Activated CD4-positive, alpha-beta T cell treated with anti-CD3 and anti-CD28 coated beads, Interleukin-2, amount 10 ng/mL, durations not matched to agents 7 days and 5 days (primary cell): ENCODE measurements at places on chromosomes 13 and 19. TPM values are rescaled to one million over a fixed set of nuclear protein-coding genes. Genes with fewer than 3 reads are reported as not detected.
A peak's percentile ranks its signal among the peaks of the same experiment; 100 is the strongest.

GRCh38 chr13:26048741-26049140 is 3.1 kb downstream of the SHISA2 start:
- DNase-seq: no peak
- no peak overlapping the region for H3K4me3 ChIP-seq
- peaks cover 28% of the 10 kb centered on the region for H3K4me1 ChIP-seq
- peaks cover 43% of the 10 kb centered on the region for H3K27me3 ChIP-seq
- H3K36me3 ChIP-seq: no peaks in the 10 kb centered on the region

- H3K27me3 ChIP-seq: no peaks in the 10 kb centered on the region
- H3K4me1 ChIP-seq: peaks cover 51% of the 10 kb centered on the region
- no peak for DNase-seq
These were observed 46.1 kb upstream of the MAP3K10 start for GRCh38 chr19:40144947-40145748.

GRCh38 chr19:19817357-19817756 is 4.2 kb downstream of the ZNF506 start:
- peak; percentile 52 for DNase-seq
- H3K27me3 ChIP-seq: no peaks in the 10 kb centered on the region
- peaks cover 43% of the 10 kb centered on the region for H3K4me1 ChIP-seq
- peaks cover 88% of the 10 kb centered on the region for H3K36me3 ChIP-seq
- peak overlapping the region; percentile 32 for H3K4me3 ChIP-seq

- no peak overlapping the region for H3K27ac ChIP-seq
- H3K27me3 ChIP-seq: peaks cover 39% of the 10 kb centered on the region
- DNase-seq: no peak
- H3K4me3 ChIP-seq: no peak overlapping the region
- H3K36me3 ChIP-seq: no peaks in the 10 kb centered on the region
These were observed 25.0 kb upstream of the OXGR1 start for GRCh38 chr13:97019236-97019635.

GRCh38 chr19:37329686-37330085 is 41.2 kb upstream of the ZNF527 start:
- peaks cover 12% of the 10 kb centered on the region for H3K4me1 ChIP-seq
- no peak overlapping the region for H3K4me3 ChIP-seq
- H3K27ac ChIP-seq: no peak overlapping the region
- peaks cover 61% of the 10 kb centered on the region for H3K36me3 ChIP-seq
- no peaks in the 10 kb centered on the region for H3K27me3 ChIP-seq
- DNase-seq: no peak

DNA sequence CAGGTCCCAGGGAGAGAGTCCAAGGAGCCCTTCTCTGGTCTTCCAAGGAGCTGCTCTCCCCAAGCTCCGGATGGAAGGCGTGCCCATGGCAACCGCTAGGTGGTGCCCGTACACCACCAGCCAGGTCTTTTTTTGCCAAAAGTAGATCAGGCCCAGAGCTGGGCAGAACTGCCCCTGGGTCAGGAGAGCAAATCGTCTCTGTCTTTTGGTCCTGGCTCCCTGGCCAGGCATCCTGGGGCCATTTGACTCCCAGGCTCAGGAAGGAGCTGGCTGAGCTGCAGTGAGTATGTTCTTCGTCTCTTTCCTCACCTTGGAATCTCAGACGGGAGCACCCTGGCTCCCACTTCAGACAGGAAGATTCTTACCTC is 24.6 kb upstream of the BCL3 start:
- DNase-seq: peak; percentile 80
- peak overlapping the region; percentile 55 for H3K27ac ChIP-seq
- no peak overlapping the region for H3K4me3 ChIP-seq
- H3K36me3 ChIP-seq: no peaks in the 10 kb centered on the region
- peaks cover 45% of the 10 kb centered on the region for H3K4me1 ChIP-seq

- no peak for DNase-seq
- H3K36me3 ChIP-seq: peaks cover 5% of the 10 kb centered on the region
- H3K4me3 ChIP-seq: no peak overlapping the region
- peaks cover 3% of the 10 kb centered on the region for H3K4me1 ChIP-seq
These were observed 5.2 kb upstream of the SRRM5 start for GRCh38 chr19:43606569-43607229.

GRCh38 chr19:3346677-3347353 is 19.6 kb upstream of the NFIC start:
- H3K27ac ChIP-seq: no peak overlapping the region
- no peaks in the 10 kb centered on the region for H3K4me1 ChIP-seq
- H3K4me3 ChIP-seq: no peak overlapping the region

- DNase-seq: no peak
- H3K4me3 ChIP-seq: peak overlapping the region; percentile 94
- peaks cover 56% of the 10 kb centered on the region for H3K4me1 ChIP-seq
- H3K27ac ChIP-seq: peak overlapping the region; percentile 90
These were observed 38.4 kb upstream of the NANOS3 start for GRCh38 chr19:13838435-13839129.

DNA sequence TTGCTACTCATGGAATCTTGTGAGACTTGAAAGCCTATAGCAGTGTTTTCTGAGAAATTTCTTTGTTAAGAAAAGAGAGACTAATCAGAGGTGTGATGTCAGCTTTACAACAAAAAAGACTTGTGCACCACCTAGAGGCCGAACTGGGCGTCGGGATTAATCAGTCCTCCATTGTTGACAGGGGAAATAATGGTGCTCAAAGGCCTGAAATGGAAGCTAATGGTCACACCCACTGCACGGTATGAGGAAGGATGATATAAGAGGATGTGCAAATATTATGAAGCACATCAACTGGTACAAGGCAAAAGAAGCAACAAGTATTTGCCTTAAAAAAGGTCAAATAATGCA is 480.2 kb upstream of the MIR17HG start:
- peaks cover 3% of the 10 kb centered on the region for H3K4me1 ChIP-seq
- DNase-seq: peak; percentile 39
- no peak overlapping the region for H3K4me3 ChIP-seq

DNA sequence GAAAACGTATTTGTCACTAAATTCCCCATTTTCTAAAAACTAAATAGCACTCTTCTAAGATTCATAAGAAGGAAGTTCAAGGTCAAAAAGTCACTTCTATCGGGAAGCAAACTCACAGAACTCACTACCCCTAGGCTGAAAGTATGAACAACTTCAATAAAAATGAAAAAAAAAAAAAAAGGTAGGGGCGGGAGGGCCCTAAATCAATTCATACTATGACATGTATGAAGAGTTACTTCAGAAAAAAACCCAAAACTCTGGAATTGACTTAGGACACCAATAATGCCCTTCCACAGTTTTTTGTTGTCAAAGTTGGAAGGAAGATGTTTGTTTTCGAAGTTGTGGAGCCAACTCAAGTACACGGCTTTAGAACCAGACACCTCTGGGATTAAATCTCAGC is 1.1 kb downstream of the SUCLA2 start:
- peak overlapping the region; percentile 97 for H3K27ac ChIP-seq
- no peak for DNase-seq
- peak overlapping the region; percentile 95 for H3K4me3 ChIP-seq
- no peaks in the 10 kb centered on the region for H3K27me3 ChIP-seq
- peaks cover 27% of the 10 kb centered on the region for H3K4me1 ChIP-seq

DNA sequence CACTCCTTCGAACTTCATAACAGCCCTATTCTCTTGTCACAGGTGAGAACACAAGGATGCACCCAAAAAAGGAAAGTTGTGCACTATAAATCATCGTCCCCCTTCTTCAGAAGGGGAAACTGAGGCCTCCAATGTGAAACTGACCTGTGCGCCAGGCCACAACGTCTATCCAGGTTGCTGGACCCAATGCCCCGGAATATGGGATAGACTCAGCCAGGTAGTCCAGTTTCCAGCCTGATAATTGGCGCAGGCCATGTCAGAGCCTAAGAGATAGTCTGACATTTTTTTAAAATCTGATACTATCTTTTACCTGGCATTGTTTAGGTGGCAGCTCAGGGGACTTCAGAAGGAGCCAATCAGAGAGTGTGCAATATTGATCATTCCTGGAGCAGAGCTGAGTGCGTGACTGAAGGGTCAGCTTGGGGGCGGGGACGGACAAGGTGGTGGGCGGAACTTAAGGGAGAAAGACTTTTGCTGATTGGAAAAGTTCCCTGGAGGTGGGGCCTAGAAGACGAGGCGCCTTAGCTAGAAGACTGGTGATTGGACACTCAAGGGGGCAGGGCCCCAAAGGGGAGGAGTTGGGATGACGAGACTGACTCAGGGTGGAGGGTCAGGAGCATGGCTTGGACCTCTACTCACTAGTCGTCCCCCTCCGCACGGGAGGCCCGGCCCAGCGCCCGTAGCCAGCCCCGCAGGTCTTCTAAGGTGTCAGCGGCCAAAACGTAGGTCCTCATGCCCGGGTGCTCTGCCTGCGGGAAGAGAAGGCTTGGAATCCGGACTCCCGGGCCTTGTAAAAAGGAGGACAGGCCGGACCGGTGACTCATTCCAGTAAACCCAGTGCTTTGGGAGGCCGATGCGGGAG is 8.5 kb downstream of the PLEKHA4 start:
- peak; percentile 23 for DNase-seq
- peak overlapping the region; percentile 84 for H3K4me3 ChIP-seq

GRCh38 chr19:48186541-48186991 is 16.1 kb downstream of the ZSWIM9 start:
- no peak for DNase-seq
- H3K27ac ChIP-seq: no peak overlapping the region
- no peaks in the 10 kb centered on the region for H3K4me1 ChIP-seq
- H3K27me3 ChIP-seq: no peaks in the 10 kb centered on the region
- peaks cover 32% of the 10 kb centered on the region for H3K36me3 ChIP-seq
- no peak overlapping the region for H3K4me3 ChIP-seq

- H3K27ac ChIP-seq: no peak overlapping the region
- no peaks in the 10 kb centered on the region for H3K4me1 ChIP-seq
- no peak for DNase-seq
- peaks cover 85% of the 10 kb centered on the region for H3K36me3 ChIP-seq
These were observed 22.4 kb downstream of the ZNF850 start for GRCh38 chr19:36750066-36750691.

DNA sequence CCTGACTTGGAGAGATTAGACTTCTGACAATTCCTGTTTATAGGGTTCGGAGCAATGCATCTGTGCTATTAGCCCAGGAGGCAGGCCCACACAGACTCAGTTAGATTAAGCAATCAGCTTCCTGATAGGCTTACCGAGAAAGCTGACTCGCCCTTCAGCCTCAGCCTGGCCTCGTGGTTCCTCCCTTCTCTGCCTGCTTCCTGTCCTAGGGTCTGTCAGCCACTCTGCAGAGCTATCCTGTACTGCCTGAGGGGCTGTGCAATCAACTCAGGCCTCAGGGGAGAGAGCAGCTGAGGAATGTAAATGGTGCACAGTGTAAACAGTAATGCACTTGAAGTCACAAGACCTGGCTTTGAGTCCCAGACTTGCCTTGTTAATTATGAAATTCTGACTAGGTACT is 30.7 kb downstream of the HTR2A start:
- H3K27ac ChIP-seq: no peak overlapping the region
- H3K4me3 ChIP-seq: no peak overlapping the region
- peaks cover 4% of the 10 kb centered on the region for H3K4me1 ChIP-seq
- no peaks in the 10 kb centered on the region for H3K36me3 ChIP-seq
- H3K27me3 ChIP-seq: peaks cover 16% of the 10 kb centered on the region

DNA sequence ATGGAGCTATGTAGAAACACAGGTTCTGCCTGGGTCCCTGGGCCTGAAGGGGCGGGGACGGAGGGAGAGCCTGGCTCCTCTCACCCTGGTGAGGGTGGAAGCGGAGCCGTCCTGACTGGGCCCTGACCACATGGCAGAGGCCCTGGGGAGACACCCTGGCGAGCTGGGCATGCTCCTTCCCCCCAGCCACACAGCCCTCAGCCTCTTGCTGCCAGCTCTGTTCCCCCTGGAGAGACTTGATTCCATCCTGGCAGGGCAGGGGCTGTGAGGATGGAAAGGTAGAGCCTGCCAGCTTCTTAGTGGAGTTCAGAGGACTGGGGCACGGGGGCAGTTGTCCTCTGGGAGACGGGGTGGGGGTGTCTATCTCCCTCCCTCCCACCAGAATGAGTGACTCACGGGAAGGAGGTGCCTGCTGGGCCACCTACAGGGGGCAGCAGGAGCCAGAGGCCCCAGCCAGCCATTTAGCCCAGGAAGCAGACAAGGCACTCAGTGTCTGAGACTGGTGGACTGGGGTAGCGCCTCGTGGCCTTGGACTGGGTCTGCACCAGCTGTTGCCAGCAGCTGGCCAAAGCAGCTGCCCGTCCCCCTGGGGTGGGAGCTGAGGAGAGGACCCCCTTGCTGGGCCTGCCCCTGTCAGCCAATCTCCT is 22.8 kb upstream of the RNF17 start:
- no peak for DNase-seq
- H3K27ac ChIP-seq: no peak overlapping the region
- H3K4me1 ChIP-seq: peaks cover under 1% of the 10 kb centered on the region
- H3K27me3 ChIP-seq: peaks cover 28% of the 10 kb centered on the region
- no peak overlapping the region for H3K4me3 ChIP-seq

GRCh38 chr19:30249911-30250310 is 122.3 kb upstream of the ZNF536 start:
- H3K36me3 ChIP-seq: no peaks in the 10 kb centered on the region
- peaks cover 15% of the 10 kb centered on the region for H3K27me3 ChIP-seq
- H3K4me1 ChIP-seq: no peaks in the 10 kb centered on the region
- no peak for DNase-seq
- H3K27ac ChIP-seq: no peak overlapping the region

DNA sequence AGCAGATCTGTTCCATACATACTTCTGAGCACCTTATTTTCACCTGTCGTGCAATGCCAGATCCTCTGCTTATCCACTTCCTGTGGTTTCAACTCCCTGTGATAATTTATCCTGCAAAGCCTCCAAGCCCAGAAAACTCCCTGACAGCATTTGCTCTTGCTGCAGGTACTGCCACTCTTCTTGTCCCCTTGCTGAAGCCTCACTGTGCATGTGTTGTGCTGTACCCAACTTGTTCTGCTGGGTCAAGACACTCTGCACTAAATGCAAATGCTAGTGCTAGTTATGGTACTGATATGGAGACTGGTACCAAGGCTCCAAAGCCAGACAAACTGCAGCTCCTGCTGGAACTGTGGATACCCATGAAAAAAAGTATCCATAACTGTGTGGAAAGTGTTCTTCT is 315.4 kb upstream of the MIR17HG start:
- no peaks in the 10 kb centered on the region for H3K36me3 ChIP-seq
- no peaks in the 10 kb centered on the region for H3K27me3 ChIP-seq
- no peak overlapping the region for H3K4me3 ChIP-seq
- no peaks in the 10 kb centered on the region for H3K4me1 ChIP-seq

- H3K27ac ChIP-seq: no peak overlapping the region
- H3K27me3 ChIP-seq: peaks cover 11% of the 10 kb centered on the region
- no peak overlapping the region for H3K4me3 ChIP-seq
- DNase-seq: no peak
- H3K4me1 ChIP-seq: no peaks in the 10 kb centered on the region
These were observed 99.7 kb downstream of the ENOX1 start for GRCh38 chr13:43687038-43687437.

- H3K4me1 ChIP-seq: peaks cover 5% of the 10 kb centered on the region
- no peaks in the 10 kb centered on the region for H3K27me3 ChIP-seq
These were observed 60.7 kb upstream of the URI1 start for GRCh38 chr19:29881386-29881785.

Gene CEACAM20
- not detected for total RNA-seq

Gene ATP8B3
- 28.8 TPM for total RNA-seq

Gene BEST2
- total RNA-seq: not detected

Gene ALKBH6
- 38.2 TPM for total RNA-seq

Gene PSG11
- total RNA-seq: not detected

Gene GDF15
- total RNA-seq: not detected

Gene SETDB2
- total RNA-seq: 18.7 TPM

Gene ANKRD10
- total RNA-seq: 111 TPM

Gene FAM124A
- total RNA-seq: not detected
